ENCODE measurements at places on chromosomes 2 and 18. TPM values are rescaled to one million over a fixed set of nuclear protein-coding genes. Genes with fewer than 3 reads are reported as not detected.

DNA sequence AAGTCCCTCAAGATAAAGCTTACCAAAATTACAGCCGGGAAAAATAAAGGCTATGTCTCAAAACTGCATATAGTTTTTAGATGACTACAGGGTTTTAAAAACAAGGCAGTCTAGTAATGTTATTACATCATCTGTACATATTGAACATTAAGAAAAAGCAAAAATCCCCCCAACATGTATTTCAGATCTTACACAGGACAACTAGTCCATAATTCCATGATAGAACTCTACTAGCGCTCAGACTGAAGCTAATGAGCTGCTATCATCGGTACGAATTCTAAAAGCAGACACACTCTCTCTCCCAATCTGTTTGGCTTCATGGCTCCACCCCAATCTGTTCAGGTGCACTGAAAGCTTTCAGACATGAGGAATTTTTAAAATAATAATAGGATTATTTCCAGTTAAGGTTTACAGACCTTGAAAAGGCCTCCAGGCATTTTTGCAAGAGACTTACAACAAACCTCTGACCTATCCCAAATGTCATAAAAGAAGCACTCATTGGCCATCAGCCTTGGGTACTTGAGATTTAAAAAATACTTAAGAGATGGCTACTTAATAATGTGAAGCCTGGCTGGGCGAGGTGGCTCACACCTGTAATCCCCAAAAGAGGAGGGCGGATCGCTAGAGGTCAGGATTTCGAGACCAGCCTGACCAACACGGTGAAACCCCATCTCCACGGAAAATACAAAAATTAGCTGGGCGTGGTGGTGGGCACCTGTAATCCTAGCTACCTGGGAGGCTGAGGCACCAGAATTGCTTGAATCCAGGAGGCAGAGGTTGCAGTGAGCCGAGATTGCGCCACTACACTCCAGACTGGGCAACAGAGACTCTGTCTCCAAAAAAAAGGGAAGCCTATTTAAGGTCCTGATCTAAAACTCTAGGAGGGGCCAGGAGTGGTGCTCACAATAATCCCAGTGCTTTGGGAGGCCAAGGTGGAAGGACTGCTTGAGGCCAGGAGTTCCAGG, 2.0 kb downstream of the NPC1 start:
- no peak for DNase-seq

DNA sequence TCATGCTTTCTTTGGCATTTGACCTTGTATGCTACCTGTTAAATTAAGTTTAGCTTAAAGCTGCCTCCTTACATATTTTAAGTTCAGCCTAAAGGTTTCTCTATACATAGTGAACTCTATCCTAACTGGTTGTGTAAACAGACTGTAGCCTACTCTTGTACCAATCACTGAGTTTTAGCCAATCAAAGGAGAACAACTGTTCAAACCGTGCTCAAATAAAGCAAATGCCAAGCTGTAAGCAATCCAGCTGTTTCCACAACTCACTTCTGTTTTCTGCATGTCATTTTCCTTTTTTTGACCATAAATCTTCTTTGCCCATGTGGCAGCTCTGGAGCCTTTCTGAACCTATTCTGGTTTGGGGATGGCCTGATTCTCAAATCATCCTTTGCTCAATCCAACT, 1603.8 kb upstream of the ACVR2A start:
- no peak for DNase-seq

DNA sequence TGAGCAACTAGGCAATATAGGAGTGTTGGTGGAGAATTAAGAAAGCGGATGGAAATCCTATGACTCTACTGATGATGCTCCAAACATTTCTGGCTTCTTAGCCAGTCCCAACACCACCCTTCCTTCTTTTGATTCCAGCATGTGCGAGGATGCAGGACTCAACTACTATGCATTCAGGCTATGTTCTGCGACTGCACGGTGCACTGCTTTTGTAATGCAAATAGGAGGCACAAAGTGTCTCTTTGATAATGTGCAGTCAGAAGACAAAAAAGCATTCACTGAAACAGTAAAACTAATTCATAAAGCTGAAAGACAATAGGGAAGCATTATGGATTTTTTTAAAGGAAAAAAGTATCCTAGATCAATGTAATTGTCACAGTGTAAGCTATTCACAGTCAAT, 106.7 kb downstream of the MEIS1 start:
- DNase-seq, result no peak

DNA sequence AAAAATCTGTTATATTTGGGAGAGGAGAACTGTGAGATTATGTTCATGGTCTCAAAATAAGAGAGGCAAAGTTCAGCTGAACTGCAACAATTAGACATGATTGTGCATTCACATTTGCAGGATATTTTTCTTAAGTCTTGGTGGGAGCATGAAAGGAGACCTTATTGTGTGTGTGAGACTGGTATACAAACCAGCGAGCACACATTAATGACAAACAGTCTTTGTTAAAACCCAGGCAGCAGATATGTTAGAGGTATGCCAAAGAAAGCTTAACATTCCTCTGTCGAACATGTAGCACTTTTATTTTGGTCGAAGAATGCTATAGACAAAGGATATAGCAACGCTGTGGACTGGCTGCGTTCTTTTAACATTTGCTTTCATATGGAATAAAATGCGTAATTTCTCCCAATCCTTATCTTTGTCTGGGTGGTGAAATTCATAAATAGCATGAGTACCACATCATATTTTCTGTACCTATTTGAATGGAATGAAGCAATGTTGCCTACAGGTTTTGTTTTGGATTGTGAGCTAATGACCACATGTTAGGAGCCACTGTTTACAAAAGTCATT, 88.4 kb downstream of the ICOS start:
- DNase-seq, result no peak

DNA sequence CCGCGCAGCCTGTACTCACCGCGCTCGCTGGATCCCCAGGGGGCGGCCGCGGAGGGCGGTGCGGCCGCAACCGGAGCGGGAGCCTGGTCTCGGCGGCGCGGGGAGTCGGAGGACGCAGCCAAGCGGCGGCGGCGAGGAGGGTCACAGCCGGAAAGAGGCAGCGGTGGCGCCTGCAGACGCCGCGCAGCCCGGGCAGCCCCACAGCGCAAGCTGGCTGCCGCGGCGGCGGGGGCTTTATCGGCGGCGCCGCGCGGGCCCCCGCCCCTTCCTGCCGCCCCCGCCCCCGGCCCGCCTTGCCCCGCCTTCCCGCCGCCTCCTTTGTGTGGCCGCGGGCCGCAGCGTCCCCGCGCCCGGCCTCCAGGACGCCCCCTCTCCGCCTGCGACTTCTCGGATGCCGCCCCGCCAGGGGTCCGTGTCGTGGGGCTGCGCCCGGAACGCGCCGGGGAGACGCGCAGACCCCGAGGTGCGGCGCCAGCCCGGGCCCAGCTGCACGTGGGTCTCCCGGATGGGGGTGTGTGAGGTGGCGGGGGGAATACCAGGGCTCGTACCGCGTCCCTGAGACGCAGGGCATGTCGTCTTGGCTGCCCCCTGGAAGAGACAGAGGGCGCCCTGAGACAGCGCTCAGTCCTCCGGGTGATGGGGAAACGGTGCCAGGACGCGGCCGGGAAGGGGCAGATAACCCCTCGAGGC, at the start of gene SERPINE2:
TSS of gene SERPINE2 (minus strand) at position 207 of the 690 bp plus-strand sequence. CDS start 37,386 bp downstream, outside the sequence.
- DNase-seq, result peak; percentile 37

Gene LAMA1
- total RNA-seq, result 18.3 TPM

- no peak for DNase-seq
Observed at GRCh38 chr18:21383031-21383430, 141.0 kb downstream of the GREB1L start.

- DNase-seq, result peak; percentile 80
Observed at GRCh38 chr2:241443486-241444223, 64.7 kb downstream of the STK25 start.

Gene LRP2
- 0.79 TPM for total RNA-seq

DNA sequence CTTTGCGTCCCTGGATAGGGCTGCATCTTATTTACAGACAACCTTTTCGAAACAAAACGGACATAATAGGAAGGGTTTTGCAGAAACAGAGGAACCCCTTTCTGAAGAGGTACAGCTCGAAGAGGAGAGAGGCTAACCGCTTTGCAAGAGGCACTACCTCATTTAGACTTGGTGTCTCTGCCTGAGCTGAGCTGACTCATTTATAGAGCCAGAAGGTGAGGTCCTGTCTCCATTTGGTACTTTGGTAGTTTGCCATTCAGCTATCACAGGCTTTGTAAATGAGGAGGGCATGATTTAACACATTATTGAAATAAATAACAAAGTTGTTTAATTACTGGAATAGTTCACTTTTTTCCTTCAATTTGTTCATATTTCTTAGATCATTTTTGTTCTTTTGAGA, 2.2 kb upstream of the NXPH2 start:
- no peak for DNase-seq

GRCh38 chr18:76451396-76452331, 43.4 kb downstream of the ZNF516 start:
- no peak for DNase-seq

Gene MYL1
- 11.1 TPM for total RNA-seq

- no peak for DNase-seq
Observed at GRCh38 chr2:8441371-8441770, 240.5 kb upstream of the ID2 start.

- DNase-seq, result peak; percentile 44
Observed at GRCh38 chr2:72744049-72744448, 81.8 kb downstream of the EXOC6B start.

DNA sequence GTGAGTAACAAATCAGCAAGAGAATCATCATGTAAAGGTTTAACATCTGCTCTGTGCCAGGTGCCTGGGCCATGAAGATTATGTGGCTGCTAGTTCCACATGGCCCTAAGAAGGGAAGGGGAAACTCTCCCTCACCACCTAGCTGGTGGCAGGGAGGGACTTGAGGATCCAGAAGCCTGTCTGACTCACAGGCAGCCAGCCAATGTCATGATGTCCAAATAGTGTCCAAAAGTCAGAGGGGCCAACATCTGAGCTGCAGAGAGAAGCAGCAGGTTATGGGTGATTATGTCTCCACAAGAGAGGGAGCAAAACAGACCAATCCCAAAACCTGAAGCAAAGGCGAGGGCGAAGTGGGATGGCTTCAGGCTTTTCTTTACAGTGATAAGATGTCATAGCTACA, 61.9 kb upstream of the SPP2 start:
- DNase-seq, result no peak

Gene ACVR1C
- 0.62 TPM for total RNA-seq

- peak; percentile 60 for DNase-seq
Observed at GRCh38 chr2:138112536-138112935, 148.3 kb downstream of the HNMT start.

DNA sequence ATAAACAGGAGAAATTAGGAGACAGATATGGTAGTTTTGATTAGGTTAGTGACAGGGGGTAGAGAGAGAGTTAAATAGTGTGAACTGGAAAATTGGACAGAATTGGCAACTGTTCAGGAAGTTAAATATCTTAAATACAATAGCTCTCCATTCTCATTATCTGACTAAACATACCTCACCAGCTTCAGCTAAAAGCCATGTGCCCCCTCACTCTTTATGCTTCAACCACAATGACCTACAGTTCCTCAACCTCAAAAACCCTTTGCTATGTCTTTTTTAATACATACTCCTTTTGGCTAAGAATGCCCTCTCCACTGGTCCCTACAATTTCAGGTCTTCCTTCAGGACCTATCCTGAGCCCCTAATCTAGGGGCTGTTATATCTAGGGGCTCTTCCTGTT, 740.2 kb upstream of the ZEB2 start:
- peak; percentile 14 for DNase-seq

DNA sequence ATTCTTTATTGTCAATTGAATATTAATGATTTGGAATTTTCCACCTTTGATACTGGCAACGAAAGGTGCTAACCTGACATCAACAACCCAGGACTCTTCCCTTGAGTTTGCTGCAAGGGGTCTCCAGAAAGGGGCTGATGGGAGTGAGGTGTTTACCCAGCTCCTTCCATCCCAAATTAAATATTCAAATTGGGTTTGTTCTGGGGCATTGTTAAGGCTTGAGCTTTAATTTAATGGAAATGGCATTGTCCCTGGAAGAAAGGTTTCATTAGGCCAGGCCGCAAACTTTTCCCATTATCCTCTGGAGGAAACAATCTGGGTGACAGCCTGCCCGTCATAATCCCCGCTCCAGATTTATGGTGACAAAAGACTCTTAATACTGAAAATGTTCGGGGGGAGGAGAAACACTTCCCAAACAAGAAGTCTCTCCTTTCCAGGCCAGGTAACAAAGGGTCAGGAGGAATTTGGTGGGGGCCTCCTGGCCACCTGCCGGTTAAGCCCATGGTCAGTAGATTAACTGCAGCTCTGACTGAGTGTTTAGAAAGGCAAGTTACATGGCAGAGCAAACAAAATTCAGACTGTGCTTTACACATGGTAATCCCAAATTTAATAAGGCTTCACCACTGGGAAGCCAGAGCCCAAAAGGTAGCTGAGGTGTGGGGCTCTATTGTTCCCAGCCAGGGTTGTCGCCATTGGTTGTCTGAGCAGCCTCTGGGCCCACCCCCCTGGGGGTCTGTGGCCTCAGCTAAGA, 151.4 kb upstream of the SIX3 start:
- no peak for DNase-seq

Gene NFATC1
- 10.6 TPM for total RNA-seq

GRCh38 chr2:74676331-74676730, 22.3 kb downstream of the SEMA4F start:
- DNase-seq, result no peak

Gene DUSP2
- total RNA-seq, result 0.95 TPM

- DNase-seq, result no peak
Observed at GRCh38 chr18:28781616-28782362, 604.9 kb upstream of the CDH2 start.

Gene ELOA2
- not detected for total RNA-seq

Gene CYP26B1
- total RNA-seq, result 0.77 TPM

Gene PID1
- total RNA-seq, result 13.6 TPM

- DNase-seq, result no peak
Observed at GRCh38 chr2:186605041-186605440, 15.2 kb downstream of the ITGAV start.

Gene KANSL1L
- total RNA-seq, result 7.5 TPM

GRCh38 chr2:8412586-8412985, 269.3 kb upstream of the ID2 start:
- no peak for DNase-seq

GRCh38 chr2:46181789-46182530, 115.2 kb upstream of the EPAS1 start:
- no peak for DNase-seq

Gene PLCD4
- 0.89 TPM for total RNA-seq

DNA sequence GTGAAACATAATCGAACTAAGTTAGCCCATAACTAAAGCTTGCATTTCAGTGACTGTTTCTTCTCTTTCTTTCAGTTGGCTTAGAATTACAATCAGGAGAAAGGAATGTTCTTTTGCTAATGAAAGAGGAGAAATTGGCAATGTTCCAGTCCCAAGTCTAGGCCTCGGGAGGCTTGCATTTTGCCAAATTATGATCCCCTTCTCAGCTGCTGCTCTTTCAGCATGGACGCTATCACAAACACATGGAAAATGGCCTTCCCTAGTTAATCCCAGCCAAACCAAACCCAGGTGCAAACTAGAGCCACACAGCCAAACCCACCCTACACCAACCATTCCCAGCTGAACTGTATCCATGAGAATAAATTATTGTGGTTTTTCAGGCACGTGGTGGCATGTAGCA, 605.2 kb upstream of the LRRTM4 start:
- no peak for DNase-seq

- DNase-seq, result no peak
Observed at GRCh38 chr2:136306836-136307235, 188.9 kb upstream of the CXCR4 start.

Gene ACTR3
- 495 TPM for total RNA-seq

- DNase-seq, result peak; percentile 49
Observed at GRCh38 chr2:64157792-64158191, 13.6 kb upstream of the PELI1 start.

- no peak for DNase-seq
Observed at GRCh38 chr18:58687871-58688308, 16.6 kb downstream of the MALT1 start.

All from astrocyte (in vitro differentiated cells and primary cell).